Thoracic aorta (tissue), 2 donors: ENCODE measurements at places on chromosomes 5 and 9.
A peak's percentile ranks its signal among the peaks of the same experiment; 100 is the strongest.

DNA sequence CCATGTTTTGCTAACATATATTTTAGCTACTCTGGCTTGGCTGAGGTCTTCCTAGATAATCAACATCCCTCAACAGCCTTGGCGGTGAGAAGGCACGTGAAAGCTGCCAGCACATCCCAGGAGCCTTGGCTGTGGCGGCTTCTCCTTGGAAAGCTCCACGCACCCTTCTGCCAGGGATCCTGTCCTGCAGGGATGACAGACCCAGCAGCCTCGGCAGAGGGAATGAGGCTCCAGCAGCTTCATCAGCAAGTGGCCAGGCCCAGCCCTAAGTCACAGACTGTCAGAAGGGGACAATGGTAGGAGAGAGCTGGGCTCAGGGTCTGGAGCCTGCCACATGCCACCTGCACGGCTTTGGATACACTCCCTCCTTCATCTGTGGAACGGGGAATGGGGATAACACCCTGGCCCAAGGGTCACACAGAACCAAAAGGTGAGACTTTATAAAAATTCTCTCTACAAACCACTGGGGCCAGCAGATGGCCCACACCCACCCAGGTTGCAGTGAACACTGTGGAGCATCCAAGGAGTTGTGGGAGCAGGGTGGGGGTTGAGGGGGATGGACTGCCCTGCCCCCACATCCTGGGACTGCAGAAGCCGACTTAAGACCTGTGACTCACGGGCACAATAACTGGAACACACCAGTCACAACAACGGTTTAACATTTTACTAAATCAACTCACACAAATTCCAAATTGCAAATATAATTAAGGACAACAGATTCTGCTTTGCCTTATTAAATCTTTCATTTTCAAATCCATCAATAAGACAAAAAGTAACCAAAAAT, 65.1 kb downstream of the MACROH2A1 start:
- DNase-seq, result no peak

DNA sequence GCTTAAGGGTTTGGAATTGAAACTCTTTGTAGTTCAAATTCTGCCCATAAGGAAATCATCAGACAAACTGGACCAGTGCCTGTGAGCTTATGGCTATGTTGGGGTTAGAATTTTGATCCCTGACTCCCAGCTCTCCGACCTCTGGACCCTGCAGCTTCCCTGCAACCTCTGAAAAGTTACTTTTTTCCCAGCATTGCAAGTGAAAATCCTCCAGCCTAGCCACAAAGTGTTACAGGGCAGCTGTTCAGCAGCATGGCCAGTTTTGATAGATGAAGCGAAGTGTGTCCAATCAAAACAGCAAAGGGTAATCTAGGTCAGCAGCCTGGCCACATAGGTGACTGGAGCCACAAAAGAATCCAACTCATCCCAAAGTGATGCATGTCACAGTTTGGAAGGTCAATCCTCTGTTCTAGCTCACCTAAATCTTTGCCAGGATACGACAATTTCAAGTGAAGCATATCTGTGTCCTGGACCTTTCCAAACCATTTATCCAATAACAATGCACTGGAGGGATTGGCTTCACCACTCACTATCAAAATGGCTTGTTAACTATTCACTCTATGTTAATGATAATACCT, 4.7 kb upstream of the CPEB4 start:
- no peak for DNase-seq

- DNase-seq, result no peak
These were observed 181.9 kb downstream of the FGF18 start for GRCh38 chr5:171601266-171601881.

DNA sequence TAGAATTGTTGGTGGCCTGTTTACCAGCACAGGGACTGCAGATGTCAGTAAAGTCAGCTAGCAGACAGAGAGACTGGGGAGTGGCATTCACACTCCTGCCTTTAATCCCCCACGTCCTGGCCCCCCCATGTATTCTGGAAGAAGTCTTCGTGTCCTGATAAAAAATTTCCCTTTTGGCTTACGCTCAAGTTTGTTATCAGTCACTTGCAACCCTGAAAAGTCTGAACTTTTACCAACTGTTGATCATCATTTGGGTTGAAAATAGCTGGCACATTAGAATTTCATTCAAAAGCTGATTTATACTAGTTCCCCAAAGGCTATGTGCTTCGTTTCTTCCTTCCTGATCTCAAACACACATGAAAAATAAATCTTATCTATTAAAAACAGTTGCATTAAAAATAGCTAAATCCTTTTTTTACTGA, 5.8 kb upstream of the CRHBP start:
- no peak for DNase-seq

DNA sequence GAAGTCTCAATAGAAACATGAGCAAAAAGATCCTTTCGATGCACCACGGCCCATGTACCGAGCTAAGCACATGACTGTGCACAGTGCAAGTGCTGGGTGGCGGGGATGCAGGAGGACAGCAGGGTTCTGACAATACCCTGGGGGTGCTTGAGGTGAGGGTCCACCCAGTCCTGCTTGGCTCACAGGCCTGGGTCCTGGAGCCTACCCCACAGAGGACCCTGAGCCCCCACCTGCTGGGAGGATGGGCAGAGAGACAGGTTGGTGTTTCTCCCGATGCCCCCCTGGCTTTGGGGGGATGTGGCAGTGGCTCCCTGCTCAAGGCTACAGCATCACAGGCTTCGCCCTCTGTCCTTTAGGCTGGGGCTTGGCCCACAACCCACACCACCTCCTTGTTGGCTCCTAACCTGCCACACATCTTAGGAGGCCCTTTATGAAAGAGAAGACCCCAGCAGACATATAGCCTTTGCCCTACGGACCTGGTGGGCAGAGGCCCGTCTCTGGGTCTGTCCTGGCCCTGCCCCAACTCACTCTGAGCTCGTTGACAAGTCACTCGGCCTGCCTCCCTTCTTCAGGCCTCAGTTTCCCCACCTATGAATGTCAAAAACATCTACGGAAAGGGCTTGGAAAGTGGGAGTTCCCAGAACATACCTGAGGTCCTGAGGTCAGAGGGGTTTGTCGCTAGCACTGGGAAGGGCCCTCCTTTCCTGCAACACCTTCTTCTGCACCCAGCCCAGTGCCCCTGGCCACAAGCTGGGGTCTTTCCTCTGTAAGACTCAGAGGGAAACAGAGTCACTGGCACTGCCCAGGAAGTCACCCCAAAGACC, 50.3 kb downstream of the BARX1 start:
- DNase-seq, result no peak

- DNase-seq, result no peak
These were observed 1.2 kb downstream of the ERCC8 start for GRCh38 chr5:60943624-60944023.

- DNase-seq, result no peak
These were observed 52.5 kb upstream of the PTGS1 start for GRCh38 chr9:122318284-122318683.

DNA sequence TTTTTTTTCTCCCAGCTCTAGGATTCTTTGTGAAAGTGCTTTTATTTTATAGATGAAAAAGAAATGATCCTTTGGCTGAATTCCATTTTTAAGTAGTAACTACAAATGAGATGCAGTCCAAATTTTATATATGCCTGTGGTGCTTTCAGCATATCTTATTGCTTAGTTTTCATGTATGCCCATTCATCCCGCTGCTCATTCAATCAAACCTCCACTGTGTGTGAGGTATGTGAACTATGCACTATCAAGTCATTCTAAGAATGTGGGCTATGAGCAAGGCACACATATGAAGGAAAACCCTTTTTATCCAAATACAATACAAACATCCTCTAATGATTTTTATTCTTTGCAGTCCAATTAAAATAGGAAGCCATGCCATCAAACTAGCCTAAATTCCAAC, 1069.1 kb upstream of the DMAC1 start:
- DNase-seq, result no peak

- peak; percentile 52 for DNase-seq
These were observed 73.0 kb downstream of the PTPDC1 start for GRCh38 chr9:94157050-94157801.

DNA sequence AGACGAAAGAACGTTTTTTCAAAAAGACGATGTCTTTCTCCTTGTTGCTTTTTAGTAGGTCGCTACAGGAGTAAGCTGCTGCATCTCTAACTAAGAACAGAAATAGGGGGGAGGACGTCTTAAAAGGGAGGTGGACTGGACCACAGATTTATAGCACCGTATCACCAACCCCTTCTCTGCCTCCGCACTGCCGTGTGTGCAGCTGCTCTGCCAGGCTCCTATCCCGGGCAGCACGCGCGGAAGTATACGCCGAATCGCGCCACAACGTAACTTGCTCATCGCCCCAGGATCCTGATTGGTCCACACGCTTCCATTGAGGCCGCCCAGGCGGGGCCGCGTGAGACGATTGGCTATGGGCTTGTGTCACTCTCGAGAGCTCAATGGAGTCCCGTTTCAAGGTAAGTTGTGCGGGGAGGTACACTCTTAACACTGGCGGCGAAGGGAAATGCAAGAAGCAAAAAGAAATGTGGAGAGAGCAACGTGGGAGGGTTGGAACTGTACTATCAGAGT, at the start of gene ELAVL2:
TSS of gene ELAVL2 (minus strand) at position 121 of the 510 bp plus-strand sequence. CDS start 64,006 bp downstream, outside the sequence.
- DNase-seq, result no peak

- DNase-seq, result no peak
These were observed 194.0 kb downstream of the HTR1A start for GRCh38 chr5:63768221-63768620.

DNA sequence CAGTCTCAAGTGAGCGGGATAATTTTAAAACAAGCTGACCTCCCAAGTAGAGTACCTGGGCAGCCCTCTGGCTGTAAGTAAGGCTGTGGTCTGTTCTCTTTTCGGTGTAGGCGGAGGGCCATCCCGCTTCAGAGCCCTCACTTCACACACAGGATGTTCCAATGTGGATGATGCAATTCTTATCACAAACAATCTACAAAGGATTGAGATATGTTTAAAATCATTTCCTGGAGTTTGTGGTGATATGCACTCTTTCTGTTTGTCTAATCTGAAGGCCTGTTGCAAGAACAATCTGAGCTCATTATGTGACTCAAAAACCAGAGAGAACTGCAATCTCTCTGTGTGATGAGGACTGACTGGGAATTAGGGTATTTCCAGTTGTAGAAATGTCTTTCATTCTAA, 42.5 kb downstream of the ITGA2 start:
- DNase-seq, result no peak

GRCh38 chr9:15317836-15318235, 10.8 kb upstream of the TTC39B start:
- DNase-seq, result no peak

- DNase-seq, result no peak
These were observed 1901.9 kb upstream of the ACO1 start for GRCh38 chr9:30482499-30482898.

GRCh38 chr5:180618829-180619562, 27.7 kb upstream of the SCGB3A1 start:
- no peak for DNase-seq

DNA sequence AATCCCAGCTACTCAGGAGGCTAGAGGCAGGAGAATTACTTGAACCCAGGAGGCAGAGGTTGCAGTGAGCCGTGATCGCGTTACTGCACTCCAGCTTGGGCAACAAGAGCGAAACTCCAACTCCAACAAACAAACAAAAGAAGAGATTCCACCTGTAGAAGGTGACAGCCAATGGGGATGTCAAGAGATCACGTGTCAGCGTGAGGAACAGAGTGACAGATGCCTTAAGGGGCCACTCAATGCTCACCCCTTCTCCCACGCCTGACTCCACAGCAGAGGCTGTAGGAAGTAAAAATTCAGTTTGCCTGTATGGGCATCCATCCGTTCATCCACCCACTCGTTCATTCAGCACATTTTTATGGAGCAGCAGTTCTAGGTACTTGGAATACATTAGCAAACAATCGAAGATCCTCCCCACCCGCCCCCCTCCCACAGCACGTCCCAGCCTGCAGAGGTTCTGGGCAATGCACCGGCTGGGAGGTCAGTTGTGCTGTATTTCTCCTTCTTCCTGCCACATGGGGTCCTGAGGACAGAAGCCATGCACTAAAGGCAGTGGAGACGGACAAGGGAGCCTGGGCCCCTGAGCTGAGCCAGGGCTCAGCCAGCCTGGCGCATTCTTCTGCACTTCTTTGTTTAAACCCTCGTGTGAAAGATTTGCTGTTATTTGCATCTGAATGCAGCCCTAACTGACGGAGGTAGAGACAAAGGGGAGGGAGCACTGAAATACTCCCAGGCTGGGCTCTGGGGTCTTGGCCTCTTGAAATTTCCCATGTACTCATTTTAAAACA, 11.3 kb upstream of the RNF130 start:
- no peak for DNase-seq

GRCh38 chr9:122383992-122384461, 13.2 kb downstream of the PTGS1 start:
- peak; percentile 28 for DNase-seq

GRCh38 chr5:79636981-79637733, 24.9 kb downstream of the TENT2 start:
- DNase-seq, result no peak

DNA sequence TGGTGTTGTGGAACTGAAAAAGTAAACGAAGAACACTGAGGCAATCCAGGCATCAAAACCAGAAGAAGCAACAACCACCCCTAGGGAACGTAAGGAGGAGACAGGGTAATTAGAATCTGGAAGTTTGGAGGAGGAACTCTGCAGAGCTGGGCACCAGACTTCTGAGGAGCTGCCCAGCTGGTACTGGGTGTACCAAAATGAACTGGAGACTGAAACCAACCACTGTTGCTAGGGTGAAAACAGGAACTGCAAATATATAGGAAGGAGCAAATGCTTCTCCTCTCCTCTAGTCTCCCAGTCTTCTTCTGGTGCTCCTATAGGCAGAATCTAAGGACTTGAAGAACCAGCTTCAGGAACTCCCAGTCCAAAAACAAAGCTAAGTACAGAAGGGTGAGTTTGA, 189.8 kb downstream of the ELAVL2 start:
- no peak for DNase-seq

DNA sequence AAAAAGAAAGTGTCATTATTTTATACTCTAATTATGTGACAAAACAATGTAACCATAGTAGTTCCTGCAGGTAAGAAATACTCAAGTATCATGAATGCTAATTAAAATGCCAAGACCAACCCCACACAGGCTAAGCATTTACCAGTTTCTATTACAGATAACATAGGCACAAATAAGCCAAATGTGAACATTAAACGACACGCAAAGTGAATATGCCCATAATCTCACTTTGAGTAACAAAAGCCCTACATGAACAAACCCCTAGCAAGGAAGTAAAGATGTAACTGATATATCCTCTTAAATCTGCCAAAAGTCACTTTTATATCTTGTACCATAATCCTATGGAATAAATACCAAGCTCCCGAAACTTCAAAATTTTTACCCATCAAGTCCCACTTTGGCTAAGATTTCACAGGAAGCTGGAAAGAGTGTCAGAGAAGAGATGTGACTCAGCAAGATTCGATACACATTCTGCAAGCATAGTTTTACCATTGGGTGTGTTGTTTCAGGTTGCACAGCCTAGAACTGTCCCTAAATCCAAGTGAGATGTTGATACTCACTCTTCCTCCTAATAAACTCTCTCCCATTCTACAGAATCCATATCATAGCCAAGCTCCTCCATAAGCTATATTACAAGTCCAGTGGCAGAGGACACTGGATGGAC, 28.8 kb downstream of the TRPM6 start:
- no peak for DNase-seq
